Stimulated activated CD4-positive, alpha-beta T cell treated with anti-CD3 and anti-CD28 coated beads, TNF-alpha, amount 100 ng/mL, for 1 hour (primary cell): ENCODE measurements at places on chromosomes 5 and 9.

DNA sequence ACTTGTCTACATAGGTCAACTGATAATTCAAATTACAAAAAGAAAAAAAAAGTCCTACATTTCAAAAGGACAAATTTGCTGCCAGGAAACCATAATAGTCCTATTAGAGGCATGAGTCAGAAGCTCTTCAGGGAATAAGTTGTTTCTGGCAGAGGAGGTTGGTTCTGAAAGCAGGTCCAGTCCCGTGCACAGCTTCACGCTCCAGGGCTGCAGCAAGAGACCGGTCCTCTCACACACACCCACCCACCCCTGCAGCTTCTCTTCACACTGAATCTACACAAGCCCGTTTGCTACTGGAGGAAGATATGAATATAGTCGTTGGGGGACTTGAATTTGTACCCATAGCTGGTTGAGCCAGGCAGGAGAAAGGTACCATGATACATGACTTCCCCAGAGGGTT, 36.9 kb upstream of the SLC1A3 start:
- no peak for DNase-seq

GRCh38 chr9:28101509-28101908, 528.2 kb upstream of the C9orf72 start:
- DNase-seq = no peak

DNA sequence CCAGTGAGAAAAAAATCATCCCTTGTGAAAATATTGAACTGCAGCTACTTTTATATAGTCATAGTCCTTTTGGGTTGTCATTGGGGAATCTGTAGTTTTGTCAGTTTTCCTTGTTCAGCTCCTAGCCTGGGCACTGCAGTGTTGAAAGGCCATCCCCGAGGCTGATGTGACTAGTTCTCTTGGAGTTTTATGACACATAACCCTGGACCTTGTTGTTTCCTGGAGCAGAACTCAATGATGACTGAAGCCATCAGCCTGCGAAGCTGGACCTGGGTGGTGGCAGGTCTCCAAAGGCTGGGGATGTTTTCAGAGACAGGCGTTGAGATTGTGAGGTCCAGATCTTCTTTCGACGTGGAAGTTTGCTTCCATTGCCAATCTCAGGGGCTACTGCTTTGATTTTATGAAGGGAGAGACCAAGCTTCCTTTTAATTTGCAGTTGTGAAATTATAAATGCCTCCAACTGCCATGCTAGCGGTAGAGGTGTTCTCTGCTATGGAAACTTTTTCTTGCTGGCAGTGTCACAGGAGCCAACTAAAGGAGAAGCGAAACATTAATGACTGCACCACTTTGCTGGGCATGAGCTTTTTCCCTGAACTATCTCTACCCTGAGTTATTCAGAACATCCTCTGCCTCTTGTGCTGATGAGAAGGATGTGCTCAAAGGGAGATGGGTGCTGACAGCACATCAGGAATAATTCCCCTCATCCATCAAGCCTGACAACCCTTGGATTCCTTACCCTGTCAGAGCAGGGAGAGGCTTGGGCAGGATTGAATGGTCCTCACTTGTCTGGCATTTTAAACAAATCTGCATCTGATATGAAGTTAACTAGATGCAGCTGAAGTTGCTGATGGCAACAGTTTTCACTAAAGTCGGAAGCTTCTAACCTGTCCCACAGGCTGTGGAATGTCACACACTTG, 209.6 kb downstream of the MAST4 start:
- DNase-seq = no peak

DNA sequence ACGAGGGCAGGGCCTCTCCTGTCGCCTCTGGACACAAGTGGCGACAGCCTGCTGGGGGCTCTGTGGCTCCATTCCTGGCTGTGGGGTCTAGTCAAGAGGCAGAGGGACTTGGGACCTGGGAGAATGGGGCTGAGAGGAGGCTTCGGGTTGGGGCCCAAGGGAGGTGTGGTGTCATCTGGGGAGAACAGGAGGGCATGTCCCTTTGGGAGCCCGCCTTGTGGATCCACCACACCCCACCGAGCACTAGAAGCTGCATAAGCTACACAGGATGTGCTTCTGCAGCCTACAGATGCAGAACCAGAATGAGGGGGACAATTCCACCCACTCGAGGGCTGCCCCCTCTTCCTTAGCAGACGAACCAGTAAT, 3.9 kb upstream of the MAN1B1 start:
- DNase-seq = no peak
